ENCODE measurements at places on chromosomes 4 and X.

DNA sequence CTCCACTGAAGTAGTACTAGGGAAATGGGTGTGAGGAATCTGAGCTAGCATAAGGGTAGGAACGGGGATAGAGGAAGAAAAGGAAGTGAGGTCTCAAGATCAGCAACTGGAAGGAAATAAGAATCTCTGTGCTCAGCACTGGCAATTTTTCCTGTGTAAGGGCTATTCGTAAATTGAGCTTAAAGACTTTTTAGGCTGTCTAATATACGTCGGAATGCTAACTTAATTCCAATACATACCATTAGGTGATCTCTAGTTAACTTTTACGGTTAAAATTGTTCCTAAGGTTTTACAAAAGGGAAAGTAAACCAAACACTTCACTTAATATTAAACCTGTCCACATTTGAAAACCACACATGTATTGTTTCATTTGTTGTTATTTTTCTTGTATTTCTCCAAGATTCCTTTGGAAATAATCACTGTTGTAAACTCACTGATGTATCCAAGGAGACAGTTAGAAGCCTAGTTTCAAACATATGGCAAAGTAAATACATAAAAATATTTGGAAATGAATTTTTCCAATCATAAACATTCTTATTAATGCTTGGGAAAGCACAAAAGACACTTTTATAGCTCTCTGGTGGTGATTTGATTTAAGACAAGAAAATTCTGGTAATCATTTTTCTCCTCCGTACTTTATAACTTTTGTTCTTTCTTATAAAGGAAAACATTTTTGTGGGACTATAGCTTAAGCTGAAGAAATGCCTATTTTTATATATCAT is 28.1 kb upstream of the HPGDS start:
- no peak for DNase-seq

GRCh38 chr4:135553213-135553612 is 1351.6 kb upstream of the PABPC4L start:
- no peak for DNase-seq

GRCh38 chr4:151197247-151197646 is 79.7 kb upstream of the PRSS48 start:
- DNase-seq = no peak

- no peak for DNase-seq
These were observed 143.1 kb upstream of the FRMPD4 start for GRCh38 chrX:11995146-11995545.

DNA sequence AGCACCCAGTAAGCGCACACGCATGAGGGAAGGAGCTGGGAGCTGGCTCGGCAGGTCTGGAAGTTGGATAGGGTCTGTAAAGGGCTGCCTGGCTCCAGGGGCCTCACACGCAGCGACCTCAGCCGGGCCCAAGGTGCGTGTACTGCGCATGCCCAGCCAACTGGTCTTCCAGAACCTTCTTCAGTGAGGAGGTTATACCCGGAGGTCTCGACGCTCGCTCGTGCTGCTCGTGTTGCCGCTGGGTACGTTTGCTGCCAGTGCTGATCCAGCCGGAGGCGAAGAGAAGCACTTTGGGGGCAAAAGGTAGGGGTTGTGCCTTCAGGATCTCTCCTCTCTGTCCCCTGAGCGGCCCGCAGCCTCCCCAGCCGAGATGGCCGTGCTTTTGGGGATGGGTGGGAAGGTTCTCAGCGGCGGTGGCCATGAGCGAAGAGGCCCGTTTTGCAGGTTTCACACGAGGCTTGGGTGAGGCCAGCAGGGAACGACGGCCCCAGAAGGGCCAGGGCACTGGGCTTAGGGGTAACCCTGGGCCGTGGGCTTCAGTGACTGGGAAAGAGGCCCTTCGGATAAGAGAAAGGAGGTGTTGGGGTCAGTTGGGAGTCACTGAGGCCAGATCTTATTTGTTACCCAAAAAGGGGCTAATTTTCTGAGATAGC is 3.8 kb upstream of the CXCL9 start:
- no peak for DNase-seq

DNA sequence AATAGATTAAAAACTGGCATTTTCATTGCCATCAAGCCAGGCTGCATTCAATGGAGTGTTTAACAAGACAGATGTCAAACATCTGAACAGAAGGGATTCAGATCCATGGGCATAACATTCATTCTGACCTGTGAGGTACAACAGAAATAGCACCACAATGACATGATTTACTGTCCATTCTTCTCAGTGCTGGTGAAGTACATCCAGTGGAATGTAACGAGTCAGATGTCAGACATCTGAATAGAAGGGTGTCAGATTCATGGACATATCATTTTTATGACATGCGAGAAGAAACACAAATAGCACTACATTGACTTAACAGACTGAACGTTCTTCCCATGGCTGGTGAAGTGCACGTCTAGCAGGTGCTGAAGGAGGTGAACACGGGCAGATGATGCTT is 186.4 kb downstream of the PPP4R3C start:
- DNase-seq = no peak

GRCh38 chrX:130055103-130055502 is 55.2 kb downstream of the ELF4 start:
- no peak for DNase-seq

GRCh38 chrX:102697494-102697893 is 14.8 kb upstream of the GPRASP2 start:
- DNase-seq = no peak

- DNase-seq = no peak
These were observed 11.4 kb upstream of the UBA1 start for GRCh38 chrX:47182106-47182700.

- DNase-seq = peak; percentile 72
These were observed 390.3 kb downstream of the SPRY1 start for GRCh38 chr4:123786920-123787319.

DNA sequence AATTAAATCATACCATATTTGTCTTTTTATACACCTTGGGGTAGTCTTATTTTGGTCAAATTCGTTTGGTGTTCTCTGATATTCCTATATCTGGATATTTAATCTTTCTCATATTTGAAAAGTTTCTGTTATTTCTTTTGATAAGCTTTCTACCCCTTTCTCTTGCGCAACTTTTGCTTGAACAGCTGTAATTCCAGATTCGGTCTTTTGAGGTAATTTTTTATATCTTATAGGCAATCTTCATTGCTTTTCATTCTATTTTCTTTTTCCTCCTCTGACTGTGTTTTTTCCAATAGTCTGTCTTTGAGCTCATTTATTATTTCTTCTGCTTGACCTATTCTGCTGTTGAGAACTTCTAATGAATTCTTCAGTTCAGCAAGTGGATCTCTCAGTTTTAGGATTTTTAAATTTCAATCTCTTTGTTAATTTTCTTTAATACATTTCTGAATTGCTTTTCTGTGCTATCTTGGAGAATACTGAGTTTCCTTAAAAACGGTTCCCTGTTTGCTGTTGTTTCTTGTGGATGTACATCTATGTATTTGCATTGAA is 11.3 kb upstream of the MTHFD2L start:
- DNase-seq = no peak

DNA sequence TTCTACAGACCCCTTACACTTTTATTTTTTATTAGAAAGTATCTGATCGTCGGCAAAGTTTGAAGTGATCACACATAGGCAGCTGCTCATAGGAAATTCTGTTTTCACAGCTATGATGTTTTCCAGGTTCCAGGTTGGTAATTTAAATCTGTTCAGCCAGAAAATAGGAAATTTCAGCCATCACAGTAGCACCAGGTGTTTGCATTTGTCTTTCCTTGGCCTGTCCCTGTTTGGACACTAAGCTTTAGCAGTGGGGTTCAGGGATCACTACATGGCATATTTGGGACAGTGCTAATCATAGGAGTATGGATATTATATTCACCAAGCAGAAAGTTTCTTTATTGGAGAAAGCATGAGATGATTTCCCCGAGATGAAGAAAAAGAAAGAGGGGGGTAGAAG is 92.9 kb downstream of the ANK2 start:
- no peak for DNase-seq

GRCh38 chr4:187027272-187027671 is 303.6 kb upstream of the FAT1 start:
- DNase-seq = peak; percentile 11

GRCh38 chrX:3371163-3371562 is 24.7 kb upstream of the MXRA5 start:
- DNase-seq = no peak

DNA sequence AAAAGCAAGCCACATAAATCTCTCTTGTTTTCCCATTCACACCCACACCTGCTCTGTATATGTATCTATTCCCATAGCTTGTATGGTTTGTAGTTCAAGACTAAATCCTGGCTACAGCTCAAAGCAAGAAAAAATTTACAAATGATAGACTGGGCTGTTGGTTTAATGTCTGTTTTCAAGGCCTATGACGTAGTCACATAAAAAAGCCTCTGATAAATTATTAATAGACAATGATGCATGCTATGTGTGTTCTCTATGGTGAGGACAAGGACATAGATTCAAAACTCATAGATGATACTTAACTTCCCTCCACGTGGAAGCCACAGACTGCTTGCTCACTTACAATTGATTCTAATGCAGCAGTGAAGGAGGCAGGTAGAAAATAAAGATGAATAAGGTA is 194.0 kb downstream of the LDB2 start:
- DNase-seq = no peak

GRCh38 chr4:183639291-183639690 is 19.7 kb downstream of the RWDD4 start:
- no peak for DNase-seq

DNA sequence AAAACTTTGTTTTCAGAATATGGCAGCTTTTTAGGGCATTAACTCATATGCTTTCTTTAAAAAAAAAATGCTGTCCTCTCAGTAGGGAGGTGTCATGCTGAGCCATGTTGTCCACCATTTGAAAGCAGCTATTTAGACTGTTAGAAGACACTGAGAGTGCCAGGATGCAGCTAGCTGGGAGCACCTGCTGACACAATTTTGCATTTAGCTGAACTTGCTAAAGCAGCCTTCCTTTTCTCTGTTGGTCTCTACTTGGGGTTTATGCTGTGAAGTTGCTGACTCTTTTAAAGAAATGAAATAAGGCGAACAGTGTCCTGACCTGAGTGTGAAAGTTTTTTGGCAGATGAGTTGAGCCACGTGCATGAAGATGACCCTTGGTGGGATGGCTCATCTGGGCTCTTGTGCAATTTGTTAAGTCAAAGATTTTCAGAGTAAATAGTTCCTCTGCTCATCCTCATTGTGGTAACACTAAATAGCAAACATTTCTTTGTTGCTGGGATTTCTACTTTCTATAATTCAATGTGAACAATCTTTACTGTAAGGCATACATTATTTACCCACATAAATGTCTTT is 64.5 kb downstream of the CDS1 start:
- no peak for DNase-seq

DNA sequence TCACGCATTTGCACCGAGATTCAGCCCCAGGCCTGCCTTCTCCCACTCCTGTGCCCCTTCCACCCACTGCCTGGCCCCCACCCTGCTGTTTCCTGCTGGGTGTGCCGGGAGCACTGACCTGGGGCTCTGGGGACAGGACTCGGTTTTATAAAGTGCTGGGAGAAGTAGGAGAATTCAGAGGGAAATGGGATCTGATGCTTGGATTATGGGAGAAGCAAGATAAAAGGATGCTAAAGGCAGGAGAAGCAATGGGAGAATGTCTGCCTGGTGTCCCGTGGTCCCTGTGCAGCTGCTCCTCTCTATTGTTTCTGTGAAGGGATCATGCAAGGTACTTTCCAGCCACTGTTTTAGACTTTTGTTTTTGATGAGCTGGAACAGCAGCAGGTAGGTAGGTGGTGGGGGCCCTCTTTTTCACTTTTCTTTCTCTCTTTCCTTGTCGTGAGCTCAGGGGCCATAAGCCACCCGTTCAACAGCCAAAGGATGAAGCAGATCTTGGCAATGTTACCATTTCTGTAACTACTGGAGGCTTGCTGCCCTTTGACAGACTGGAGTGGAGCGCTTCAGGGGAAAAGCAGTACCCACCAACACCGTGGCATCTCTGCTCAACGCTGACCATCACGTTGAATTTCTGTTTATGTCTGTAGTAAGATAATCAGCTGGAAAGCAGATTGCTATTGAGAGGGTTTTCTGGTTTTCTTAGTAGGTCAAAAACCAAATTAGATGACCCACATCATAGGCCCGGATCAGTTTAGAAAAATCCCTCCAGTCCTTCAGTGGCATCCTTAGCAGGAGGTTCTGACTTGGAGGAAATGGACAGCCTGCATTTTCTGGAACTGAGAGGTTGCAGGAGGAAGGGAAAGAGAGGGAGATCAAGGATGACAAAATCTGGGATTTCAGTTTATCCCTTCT is 63.8 kb upstream of the ENPP6 start:
- no peak for DNase-seq

GRCh38 chrX:124395145-124395880 is 49.0 kb downstream of the SH2D1A start:
- no peak for DNase-seq

- DNase-seq = no peak
These were observed 222.1 kb upstream of the RPL34 start for GRCh38 chr4:108398316-108398715.

DNA sequence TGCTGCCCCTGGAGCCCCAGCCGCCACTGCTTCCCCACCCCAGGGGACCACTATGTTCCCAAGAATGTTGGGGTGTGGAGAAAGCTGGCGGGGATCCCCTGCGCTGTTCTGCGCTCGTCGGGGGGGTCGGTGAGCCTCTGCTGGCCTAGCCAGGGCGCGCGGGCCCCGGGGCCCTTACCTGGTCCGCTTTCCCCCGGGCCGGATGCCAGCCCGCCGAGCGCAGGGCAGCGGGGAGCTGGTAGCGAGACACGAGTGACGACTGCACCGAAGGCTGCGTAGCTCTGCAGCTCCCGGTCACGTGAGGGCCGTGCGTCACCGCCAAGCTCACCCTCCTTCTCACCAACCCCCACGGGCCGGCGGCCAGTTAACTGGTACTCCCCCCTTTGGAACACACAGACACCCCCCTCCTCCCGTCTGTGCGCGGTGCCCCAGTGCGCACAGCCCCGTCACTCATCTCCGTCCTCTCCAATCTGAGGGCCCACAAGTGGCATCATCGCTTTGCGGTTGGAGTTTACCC is at the start of gene BEX1:
Gene BEX1 (minus strand): TSS at position 254 of the 517 bp plus-strand sequence. CDS start 897 bp downstream, outside the sequence.
- no peak for DNase-seq

- DNase-seq = no peak
These were observed 92.7 kb downstream of the CBLL2 start for GRCh38 chrX:22365460-22365859.

GRCh38 chrX:129980001-129980401 is 2.4 kb upstream of the BCORL1 start:
- no peak for DNase-seq

- DNase-seq = no peak
These were observed 32.2 kb upstream of the XPNPEP2 start for GRCh38 chrX:129706400-129707072.

DNA sequence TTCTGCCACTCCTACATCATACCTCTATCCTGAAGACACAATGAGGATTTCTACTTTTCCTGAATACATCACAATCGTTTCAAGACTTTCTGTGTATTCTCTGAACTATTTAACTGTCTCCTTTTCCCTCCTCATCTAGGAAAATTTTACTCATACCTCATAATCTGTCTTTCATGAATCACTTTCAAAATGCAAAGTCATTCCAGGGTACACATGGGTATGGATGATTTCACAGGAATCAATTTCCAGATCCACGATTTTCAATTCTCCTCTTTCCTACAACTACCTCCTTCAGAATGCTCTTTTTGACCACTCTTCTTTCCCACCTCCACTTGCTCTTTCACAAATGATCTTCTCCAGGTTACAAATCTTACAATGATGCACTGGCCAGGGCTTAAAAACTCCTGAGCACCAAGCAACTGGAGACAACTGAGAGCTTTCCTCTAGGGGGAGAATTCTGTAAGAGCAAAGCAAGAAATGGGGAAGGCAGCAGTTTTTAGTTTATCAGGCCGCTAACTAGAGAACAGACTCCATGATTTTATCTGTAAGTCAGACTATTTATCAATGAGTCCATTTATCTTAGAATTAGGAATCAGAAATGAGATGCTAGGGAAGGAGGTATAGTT is 116.4 kb downstream of the PPP3CA start:
- no peak for DNase-seq

- DNase-seq = no peak
These were observed 1.2 kb upstream of the CD40LG start for GRCh38 chrX:136646602-136647239.

Data from AG04450 (cell line).